ENCODE measurements at places on chromosomes 4 and X.

- DNase-seq: no peak
Measured at GRCh38 chr4:3267576-3268394, 18.8 kb downstream of the MSANTD1 start.

- DNase-seq: no peak
Measured at GRCh38 chrX:123331859-123332258, 147.8 kb downstream of the GRIA3 start.

- DNase-seq: no peak
Measured at GRCh38 chr4:40055511-40055862, 1.2 kb upstream of the N4BP2 start.

DNA sequence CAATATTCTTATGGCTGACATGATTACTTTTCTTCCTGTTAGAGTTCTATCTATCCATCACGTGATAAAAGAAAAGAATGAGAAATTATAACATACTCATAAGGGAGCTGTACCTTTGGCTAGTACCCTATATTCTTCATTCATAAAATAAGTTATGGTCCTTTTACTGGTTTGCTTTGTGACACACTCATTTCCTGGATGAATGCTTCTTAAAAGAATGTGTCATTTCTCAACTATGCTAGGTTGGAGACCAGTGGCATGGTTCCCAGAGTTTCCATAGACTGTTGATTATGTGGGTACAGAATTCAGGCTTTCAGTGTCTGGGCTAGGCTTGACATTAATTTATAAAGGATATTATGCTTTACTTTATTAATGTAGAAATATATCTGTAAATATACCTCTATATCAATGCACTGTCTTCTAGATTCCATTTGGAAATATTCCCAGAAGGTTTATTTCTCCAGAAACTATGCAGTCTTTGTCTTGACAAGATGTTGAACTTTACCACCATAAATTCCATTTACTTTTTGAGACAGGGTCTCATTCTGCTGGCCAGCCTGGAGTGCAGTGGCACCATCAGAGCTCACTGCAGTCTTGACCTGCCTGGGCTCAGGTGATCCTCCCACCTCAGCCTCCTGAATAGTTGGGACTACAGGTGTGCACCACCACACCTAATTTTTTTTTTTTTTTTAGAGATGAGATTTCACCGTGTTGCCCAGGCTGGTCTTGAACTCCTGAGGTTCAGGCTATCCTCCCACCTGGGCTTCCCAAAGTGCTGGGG is 23.8 kb downstream of the NUDT6 start:
- peak; percentile 96 for DNase-seq

DNA sequence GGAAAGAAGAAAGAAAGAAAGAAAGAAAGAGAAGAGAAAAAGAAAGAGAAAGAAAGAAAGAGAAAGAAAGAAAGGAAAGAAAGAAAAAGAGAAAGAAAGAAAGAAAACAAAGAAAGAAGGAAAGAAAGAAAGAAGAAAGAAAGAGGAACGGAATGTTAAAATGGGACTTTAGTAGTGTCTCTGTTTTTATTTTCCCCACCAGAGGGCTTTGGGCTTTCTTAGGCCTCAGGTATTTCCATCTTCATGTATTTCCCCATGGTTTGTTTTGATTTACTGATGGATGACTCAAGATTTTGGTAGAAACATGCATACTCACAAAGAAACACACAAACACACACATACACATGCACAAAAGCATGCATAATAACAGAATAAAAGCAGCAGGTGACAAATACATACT is 181.2 kb downstream of the AFF2 start:
- DNase-seq: no peak

DNA sequence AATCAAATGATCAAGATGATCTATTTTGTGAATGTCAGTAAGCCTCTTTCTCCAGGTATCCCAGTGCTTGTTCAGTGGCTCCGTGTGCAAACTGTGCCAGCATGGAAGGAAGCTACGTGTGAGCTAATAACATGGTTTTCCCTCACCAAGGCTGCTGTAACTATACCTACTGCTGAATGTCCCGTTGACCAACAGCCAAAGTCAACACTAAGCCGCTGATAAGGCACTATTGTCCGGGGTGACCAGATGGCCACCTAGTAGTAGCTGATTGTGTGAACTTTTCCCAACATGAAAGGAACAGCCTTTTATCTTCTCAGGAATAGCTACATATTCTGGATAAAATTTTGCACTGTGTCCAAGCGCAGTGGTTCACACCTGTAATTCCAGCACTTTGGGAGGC is 58.0 kb upstream of the ABCG2 start:
- DNase-seq: no peak

GRCh38 chr4:25223802-25224375 is 9.9 kb upstream of the PI4K2B start:
- DNase-seq: peak; percentile 9

- no peak for DNase-seq
Measured at GRCh38 chr4:25158817-25159216, 1.4 kb downstream of the SEPSECS start.

- peak; percentile 92 for DNase-seq
Measured at GRCh38 chr4:118989098-118990080, 100.7 kb downstream of the SYNPO2 start.

DNA sequence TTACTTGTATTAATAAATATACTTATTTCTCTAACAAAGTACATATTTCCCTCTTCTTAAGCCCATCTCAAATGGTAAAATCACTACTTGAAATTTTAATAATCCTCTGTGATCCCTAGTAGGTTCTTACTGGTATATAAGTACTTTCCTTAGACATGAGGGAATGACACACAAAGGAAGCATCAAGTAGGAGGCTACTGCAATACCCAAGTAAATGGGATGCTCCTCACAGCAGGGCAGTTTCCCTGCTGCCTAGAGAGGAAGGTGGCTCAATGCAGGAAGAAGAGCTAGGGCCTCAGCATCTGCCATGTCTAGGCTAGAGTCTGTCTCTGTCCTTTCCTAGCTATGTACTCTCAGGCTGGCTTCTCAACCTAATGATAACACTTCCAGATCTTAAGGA is 122.1 kb upstream of the DIPK2B start:
- peak; percentile 48 for DNase-seq

- DNase-seq: no peak
Measured at GRCh38 chr4:154422152-154422551, 69.4 kb downstream of the DCHS2 start.

GRCh38 chrX:21873063-21873775 is 17.4 kb downstream of the YY2 start:
- DNase-seq: no peak

GRCh38 chr4:41057467-41057866 is 156.9 kb downstream of the APBB2 start:
- peak; percentile 83 for DNase-seq

DNA sequence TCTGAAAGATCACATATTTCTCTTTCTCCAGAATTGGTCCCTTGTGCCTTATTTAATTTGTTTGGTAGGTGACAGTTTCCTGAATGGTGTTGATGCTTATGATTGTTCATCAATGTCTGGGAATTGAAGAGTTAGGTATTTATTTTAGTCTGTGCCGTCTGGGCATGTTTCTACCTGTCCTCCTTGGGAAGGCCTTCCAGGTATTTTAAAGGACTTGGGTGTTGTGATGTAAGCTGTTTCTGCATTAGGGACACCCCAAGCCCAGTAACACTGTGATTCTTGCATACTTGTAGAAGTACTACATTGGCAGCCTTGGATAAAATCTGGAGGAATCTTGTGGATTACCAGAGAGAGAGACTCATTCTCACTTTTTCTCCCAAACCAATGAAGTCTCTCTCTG is 120.8 kb upstream of the CXXC4 start:
- DNase-seq: no peak

- DNase-seq: no peak
Measured at GRCh38 chrX:150526692-150527091, 41.7 kb upstream of the MTM1 start.

DNA sequence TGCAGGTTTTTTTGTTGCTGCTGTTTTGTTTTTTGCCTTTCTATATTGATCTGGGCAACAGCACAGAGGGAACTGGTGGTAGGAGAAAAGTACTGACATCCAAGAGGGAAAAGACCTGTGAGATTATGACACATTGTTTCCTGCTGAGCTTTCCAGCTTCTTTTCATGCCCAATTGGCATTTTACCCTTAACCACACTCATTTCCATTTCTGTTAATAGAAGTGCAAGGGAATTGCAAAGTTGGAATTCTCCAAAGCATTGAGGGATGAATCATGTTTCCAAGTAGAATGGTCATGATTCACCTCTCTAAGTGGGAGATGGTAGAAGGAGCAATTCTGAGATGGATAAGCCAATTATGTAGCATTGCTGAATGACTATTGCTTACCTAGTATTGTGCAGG is 161.5 kb downstream of the PPARGC1A start:
- DNase-seq: peak; percentile 83

DNA sequence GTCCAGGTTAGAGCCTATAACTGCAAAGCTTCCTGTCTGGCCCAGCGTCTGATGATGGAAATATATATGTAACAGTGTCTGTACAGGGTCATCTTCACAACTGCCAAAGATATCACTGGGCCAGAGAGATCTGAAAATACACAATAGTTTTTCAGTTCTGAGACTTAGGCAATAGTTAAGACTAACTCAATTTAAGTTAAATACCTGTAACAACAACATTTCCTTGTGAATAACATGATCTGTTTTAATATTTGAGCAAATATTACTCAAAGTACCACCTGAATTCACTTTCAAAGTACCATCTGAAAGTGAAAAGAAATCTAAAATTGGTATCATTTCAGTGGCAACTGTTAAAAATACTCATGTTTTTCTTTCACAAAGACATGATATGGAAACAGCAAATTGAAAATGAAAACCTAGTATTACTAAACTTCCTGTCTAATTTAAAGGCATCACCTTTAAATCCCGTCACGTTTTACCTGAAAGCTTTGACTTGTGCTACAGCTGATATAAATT is 9.6 kb downstream of the ZAR1 start:
- no peak for DNase-seq

- no peak for DNase-seq
Measured at GRCh38 chr4:4641661-4642495, 100.0 kb upstream of the STX18 start.

DNA sequence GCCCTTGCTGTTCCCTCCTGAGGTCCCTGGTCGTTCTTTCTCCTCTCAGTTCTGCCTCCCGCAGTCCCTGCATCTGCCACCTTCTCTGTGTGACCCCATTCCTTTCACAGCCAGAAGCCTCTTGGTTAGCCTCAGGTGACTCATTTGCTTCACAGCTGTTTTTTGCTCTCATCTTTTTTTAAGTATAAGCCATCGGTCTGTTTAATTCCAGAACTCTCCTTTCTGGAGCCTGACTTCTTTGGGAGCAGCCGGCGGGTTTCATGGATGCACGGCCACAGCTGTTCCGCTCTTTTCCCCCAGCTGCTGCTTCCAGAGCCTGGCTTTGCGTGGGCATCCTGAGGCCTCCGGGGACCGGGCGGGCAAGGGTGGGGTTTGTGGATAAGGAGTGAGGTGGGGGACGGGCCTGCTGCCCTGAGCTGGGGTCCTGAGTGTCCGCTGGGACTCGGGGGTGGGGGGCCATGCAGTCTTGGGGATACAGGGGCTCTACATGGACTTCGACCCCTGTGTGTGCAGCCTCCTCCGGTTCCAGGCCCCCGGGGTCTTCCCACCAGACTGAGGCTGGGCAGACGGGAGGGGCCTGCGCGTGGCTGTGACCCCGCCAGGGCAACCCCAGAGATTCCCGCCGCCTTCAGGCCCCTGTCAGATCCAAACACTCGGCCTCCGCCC is 46.7 kb downstream of the PCGF3 start:
- DNase-seq: no peak

GRCh38 chr4:139633661-139634060 is 32.0 kb upstream of the MGST2 start:
- peak; percentile 47 for DNase-seq

DNA sequence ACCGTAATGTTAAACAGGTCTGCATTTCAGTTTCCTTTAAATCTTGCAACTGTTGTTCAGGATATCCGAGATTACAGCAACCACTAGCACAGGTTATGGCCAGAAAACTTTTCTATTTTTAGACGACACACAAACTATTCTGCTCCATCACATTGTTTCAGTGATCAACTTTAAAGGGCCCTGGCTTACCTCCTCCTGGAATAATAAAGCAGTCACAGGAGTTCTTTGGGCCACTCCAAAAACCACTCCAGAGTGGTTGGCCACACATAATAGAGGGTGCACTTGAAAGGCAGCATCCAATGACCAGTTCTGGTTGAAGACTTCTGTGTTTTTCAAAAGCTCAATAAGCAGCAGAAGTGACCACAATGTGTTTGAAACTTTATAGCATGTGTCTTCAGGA is 118.9 kb downstream of the RAB28 start:
- DNase-seq: no peak

DNA sequence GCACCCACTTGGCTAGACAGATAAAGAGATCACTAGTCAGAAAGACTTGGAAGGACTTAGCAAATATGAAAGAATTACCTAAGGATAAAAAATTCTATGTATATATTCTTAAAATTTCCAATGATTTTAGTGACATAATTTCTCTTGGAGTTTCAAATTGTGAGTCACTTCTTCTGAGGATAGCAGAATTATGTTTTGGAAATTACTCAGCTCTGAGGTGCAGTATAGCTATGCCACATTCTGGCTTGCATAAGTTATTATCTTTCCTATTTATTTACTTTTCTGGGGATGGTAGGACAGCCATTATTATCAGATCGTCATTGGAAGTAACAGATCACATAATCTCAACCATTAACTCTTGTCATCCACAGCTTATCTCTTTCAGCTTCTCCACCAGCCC is 853.5 kb downstream of the TRIML1 start:
- DNase-seq: no peak

DNA sequence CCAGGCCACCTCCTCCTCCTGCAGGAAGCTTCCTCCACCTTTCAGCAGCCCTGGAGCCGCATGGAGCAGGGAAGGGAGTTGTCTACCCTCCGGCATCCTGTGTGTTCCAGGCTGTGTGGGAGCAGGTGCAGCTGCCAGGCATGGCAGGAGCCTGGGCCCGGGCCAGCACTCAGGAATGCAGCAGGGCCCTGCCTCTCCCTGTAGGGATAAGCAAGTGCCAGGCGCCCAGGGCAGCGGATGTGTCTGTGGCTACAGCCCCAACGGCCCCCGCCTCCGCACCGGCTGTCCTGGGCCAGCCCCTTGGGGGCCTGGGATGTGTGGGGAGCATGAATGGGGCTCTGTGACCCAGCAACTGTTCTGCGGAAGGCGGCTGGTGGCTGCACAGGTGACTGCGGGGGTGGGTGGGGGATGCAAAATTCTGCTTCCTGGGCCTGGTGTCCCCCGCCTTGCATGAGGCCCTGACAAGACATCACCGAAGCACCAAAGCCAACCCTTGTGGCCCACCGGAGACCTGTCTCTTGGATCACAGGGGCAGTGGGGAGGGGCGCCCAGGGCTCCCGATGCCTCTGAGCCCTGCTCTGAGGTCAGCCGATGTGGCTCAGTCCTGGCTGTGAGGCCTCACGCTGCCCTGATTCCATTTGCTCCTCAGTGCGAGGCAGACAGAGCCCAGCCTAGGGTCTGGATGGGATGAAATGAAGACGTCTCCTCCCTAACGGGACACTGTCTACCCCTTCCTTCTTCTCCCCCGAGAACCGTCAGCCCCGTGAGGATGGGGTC is 1.4 kb upstream of the DOK7 start:
- DNase-seq: no peak

Measured in ELR (cell line).